ENCODE measurements at places on chromosomes 16 and 17.
A peak's percentile ranks its signal among the peaks of the same experiment; 100 is the strongest.

DNA sequence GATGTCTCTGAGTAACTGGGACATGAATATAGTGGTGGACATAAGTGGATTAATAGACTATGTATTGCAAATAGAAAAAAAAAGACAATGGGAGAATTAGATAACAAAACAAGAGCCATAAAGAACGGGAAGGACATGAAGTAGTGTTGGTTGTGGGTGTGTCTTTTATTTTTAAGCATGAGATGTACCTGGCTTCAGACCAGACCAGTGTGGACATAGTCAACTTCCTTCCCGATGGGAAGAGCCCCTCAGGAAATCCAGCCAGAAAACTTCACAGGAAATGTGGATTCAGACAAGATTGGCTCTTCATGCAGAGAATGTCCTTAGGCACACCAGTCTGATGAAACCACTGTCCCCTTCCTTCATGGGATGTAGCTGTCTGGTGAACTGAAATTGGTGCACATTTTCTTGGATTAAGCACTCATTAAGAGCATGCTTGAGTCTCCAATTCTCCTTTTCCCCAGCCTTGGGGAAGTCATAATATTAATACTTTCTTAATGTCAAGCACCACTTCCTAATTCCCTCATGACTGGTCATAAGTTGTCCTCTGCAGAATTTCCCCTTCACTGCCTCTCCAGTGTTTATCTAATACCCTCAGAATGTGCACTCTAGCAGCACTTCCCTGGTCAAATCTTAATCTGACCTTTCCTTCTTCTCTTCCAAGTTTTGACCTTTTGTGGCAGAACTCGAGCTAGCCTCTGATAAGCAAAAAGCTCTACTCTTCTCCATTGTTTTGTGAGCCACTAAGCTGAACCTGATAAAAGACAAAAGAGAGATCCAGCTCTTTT, 350.6 kb upstream of the MAF start:
- no peak for DNase-seq

DNA sequence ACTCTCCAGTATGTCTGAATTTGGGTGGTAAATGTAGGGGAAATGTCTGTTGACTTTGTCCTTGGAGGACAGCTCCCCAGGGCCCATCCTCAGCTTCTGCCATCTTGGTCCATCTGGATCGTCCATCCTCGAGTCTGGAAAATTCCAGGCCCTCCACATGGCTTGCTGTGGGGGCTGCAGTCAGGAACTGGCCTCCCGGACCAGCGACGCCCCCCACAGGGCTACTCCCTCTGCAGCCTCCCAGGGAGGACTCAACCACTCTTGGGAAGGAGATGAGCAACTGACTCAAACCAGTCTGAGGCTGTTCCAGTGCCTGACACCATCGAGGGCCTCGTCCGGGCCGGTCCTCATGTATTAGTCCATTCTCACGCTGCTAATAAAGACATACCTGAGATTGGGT, 5.5 kb upstream of the ZG16B start:
- no peak for DNase-seq

DNA sequence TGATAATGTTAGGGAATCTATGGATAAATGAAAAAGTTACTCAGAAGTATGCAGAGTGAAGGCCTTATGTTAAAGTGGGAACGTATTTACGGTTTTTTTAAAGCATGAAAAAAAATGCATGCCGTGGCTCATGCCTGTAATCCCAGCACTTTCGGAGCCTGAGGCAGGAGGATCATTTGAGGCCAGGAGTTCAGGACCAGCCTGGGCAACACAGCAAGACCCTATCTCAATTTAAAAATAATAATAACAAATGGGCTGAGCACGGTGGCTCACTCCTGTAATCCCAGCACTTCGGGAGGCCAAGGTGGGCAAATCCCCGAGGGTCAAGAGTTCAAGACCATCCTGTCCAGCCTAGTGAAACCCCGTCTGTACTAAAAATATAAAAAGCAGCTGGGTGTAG, 6.0 kb downstream of the POLR2A start:
- no peak for DNase-seq

GRCh38 chr16:22272870-22273650, 24.1 kb upstream of the POLR3E start:
- no peak for DNase-seq

GRCh38 chr16:56191156-56191815, at the start of gene GNAO1:
Gene GNAO1, plus strand, starts transcription at chr16:56191489. Its CDS starts 747 bp downstream, at chr16:56192236.
- no peak for DNase-seq

DNA sequence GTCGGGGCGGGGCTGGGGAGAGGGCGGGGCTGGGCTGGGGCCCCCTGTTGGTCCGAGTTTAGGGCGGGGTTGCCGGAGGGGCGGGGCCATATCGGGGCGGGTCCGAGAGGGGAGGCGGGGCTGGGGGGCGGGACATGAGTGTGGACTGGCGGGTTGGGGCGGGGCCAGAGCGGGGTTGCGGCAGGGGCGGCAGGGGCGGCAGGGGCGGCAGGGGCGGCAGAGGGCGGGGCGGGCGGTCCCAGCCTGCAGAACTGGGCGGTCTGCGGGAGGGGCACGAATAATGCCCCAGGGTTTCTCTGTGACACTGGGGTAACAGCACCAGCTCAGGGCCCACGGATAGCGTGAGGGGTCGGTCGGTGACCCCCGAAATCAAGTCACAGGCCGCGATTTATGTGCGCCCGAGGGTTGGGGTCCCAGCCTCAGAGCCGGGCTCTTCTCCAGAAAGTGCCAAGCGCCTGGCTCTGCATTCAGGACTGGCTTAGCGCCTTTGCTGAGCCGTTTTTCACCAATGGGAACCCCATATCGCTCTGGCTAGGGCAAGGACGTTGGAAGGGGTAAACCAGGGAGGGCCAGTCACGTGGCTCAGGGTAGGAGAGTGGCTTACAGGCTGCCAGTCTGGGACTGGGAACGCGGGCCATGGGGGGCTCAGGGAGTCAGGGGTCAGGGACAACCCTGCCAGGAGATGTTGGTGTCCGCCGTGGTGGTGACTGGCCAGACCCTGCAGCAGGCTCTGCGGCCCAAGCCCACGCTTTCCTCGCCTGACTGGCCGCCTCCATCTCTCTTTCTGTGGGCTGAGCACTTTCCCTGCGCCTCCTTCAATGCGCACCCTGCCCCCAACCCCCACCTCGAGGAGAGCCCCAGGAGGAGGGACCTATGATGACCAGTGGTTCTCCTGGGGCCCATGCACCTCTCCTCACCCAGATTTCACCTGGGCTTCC, 1.2 kb upstream of the METTL26 start:
- DNase-seq: no peak

DNA sequence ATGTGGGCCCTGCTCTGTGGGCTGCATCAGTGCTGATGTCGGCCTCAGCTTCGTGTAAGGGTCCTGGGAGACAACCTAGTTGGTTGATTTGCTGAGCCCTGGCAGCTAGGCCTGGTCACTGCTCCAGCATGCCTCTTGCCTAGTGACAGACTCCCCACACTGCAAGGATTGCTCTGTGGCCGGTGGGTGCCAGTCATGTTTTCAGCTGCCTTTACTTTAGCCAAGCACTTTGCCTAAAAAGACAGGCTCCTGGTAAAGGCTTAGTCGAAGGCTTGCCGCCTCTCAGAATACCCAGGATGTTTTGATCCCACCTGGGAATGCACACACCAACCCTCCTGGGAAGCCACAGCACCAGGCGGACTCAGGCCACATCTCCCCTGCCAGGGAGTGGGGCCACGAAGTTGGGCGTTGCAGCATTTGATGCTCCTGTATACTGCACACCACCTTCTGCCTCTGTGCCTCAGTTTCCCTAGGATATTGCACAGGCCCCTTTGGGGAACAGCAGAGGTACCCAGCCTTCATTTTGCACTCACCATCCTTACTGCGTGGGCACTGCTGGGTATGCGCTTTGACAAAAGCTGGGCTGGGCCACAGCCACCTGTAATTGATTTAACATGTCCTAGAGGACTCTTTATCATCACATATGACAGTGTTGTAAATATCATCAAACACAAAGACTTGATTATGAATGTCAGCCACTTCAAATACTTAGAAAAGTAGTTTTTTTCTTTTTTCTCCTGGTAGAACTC, 19.9 kb downstream of the GINS2 start:
- no peak for DNase-seq

- DNase-seq: no peak
Observed at GRCh38 chr17:45311401-45311759, 5.4 kb downstream of the MAP3K14 start.

- no peak for DNase-seq
Observed at GRCh38 chr16:70157105-70157476, 16.5 kb upstream of the CLEC18C start.

DNA sequence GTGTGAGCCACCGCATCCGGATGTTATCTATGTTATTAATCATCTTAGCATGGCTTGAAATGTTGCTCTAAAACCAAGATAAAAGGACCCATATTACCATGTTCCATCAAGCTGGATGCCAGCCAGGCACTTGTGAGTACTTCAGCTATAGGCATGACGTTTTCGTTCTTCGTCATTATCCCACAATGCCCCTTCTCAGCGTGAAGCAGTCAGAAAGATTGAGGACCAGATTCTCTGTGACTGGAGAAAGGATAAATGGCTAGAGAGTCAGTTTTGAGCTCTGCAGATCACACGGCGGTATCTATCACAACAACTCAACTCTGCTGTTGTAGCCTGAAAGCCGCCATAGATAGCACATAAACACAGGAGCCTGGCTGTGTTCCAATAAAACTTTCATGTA, 29.8 kb upstream of the LCMT1 start:
- no peak for DNase-seq

DNA sequence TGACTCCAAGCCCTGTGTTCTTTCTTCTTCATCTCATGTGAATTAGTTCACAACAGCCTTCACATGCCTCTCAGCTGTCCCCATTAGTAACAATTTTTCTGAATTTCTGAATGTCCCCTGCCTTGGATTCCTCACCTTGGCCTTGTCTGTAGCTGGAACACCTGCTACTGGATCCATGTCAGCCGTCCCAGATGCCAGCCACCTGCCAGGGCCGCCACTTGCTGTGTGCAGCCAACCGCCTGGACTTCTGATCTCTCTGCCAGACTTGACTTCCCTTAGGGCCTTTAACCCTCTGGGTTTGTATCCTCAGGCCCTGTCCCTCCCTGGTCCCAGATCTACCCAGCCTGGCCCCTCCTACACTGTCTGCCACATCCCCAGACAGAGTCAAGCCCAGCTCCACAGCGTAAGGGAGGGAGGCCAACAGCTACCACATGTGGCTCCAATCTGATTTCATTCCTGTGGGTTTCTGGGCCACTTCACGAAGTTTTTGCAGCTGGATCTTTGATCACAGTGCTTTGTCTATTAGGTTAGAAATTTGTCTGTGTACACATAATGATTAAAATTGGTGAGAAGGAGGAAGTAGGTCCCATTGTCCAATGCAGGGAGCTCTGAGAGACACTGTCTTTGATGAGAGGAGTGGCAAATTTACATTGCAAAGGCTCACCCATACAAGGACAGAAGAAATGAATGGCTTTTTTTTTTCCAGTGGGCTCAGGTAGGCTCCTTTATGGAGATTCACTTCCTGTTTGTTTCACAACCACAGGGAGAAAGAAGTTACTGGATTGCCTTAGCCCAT, 15.3 kb downstream of the MPP2 start:
- no peak for DNase-seq

- DNase-seq: no peak
Observed at GRCh38 chr17:79658811-79659207, 48.0 kb upstream of the RBFOX3 start.

GRCh38 chr17:72342061-72342460, 221.2 kb downstream of the SOX9 start:
- DNase-seq: no peak

GRCh38 chr16:15653227-15653626, 3.2 kb downstream of the NDE1 start:
- DNase-seq: peak; percentile 63

GRCh38 chr16:79156761-79157160, 443.8 kb downstream of the MAF start:
- no peak for DNase-seq

Measured in NCI-H2029 treated with DMSO at 0.1 percent for 48 hours (cell line).